ENCODE measurements at places on chromosomes 3 and 15.

GRCh38 chr15:58593870-58594269 is 155.6 kb downstream of the ADAM10 start:
- DNase-seq: no peak

GRCh38 chr15:39613271-39613670 is 32.4 kb downstream of the THBS1 start:
- DNase-seq: no peak

- DNase-seq: no peak
Measured at GRCh38 chr3:138408751-138409570, 25.5 kb upstream of the ESYT3 start.

- DNase-seq: no peak
Measured at GRCh38 chr3:5126586-5126985, 4.5 kb downstream of the ARL8B start.

GRCh38 chr15:35427091-35427490 is 118.9 kb downstream of the DPH6 start:
- DNase-seq: peak; percentile 26
